ENCODE measurements at places on chromosomes 1 and 21. TPM values are rescaled to one million over a fixed set of nuclear protein-coding genes. Genes with fewer than 3 reads are reported as not detected.

HIVEP3 gene
- 17.2 TPM for total RNA-seq

GRCh38 chr1:185156288-185156853, 382 bp downstream of the TRMT1L start:
- no peak for DNase-seq

- no peak for DNase-seq
These were observed 12.2 kb downstream of the FCRLB start for GRCh38 chr1:161733526-161733925.

DNA sequence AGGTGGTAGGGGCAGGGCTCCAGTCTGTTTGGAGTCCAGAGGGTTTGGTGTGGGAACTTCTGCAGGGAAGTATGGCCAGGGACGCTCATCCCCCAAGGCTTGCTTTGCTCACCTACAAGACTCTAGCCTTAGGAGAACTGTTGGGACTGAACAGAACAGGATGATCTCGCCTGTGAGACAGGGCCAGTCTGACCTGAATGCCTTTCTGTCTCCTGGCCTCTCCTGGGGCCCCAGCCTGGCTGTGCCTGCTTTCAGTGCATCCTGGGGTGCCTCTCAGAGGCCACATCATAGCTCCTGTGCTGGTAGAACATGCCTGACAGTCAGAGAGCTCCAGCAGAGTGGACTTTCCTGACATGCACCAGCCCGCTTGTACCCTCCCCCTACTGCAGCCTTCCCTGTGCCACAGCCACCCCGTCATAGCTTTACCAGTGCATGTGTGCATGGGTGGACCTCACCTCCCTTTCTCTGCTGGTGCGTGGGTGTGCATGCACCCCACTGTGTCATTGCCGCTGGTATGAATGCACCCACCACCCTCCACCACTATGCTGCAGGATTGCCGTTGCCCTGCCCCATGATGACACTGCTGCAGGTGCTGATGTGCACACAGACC, 165.8 kb downstream of the GIPC2 start:
- DNase-seq = no peak

DNA sequence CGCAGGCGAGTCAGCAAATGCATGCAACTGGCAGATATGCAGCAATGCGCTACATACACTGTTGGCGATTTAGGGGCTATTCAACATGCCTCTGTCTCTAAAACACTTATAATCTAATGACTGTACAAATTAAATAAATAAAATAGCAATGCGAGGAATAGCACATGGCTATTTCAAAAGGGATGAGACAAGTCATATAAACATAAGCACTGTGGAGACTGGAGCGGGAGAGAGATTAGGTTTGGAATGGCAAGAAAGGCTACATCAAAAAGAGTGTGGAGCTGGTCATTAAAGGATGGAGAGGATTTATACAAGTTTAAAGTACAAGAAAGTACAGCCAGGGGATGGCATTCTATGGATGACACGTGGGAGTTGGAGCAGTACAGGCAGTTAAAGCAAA, 523.5 kb upstream of the CAMK1G start:
- no peak for DNase-seq

PDC gene
- total RNA-seq = not detected

- peak; percentile 79 for DNase-seq
These were observed 8.0 kb upstream of the TNFRSF14 start for GRCh38 chr1:2548068-2548589.

CD52 gene
- 1,528 TPM for total RNA-seq
